ENCODE measurements at places on chromosomes 3 and 15.

DNA sequence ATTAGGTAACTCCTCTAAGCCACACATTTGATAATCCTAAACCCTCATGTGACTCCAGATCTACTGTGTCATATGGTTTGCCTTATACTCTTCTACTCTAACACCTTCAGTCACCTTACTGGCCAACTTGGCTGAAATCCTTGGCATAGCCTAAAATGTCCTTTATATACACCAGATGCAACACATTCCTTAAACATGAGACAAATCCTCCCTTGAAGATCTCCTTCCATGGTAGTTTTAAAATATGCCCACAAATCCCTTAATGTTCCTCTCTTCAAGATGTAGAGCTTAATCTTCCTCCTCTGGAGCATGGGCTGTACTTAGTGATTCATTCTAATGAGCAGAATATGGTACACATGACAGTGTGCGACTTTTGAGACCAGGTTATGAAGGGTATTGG lies 238.9 kb downstream of the SUCLG2 start:
- H3K4me3 ChIP-seq = no peak overlapping the region
- H3K36me3 ChIP-seq = peaks cover 2% of the 10 kb centered on the region
- H3K27ac ChIP-seq = no peak overlapping the region
- no peaks in the 10 kb centered on the region for H3K27me3 ChIP-seq

DNA sequence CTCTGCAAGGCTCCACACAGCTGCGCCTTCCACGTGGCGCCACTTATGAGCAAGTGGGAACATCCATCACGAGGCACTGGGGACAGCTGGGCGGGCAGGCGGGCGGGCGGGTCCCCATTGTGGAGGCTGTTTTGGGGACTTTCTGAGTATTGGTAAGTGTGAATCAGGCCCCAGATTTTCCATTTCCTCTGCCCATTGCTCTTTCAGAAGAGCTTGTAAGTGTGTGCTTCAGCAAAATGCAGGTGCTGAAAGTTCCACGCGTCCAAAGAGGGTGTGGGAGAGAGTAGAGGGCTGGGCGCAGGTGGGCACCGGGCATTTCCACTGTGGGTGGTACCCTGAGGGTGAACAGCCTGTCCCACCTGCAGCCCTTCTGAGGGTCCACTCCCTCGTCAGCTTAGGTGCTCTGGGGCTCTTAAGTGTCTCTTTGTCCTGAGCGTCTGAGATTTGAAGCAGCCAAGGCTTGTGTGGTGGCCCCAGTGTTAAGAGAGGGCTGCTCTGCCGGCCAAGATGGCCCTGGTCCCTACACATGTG lies 177.1 kb downstream of the RPLP1 start:
- no peak overlapping the region for H3K27ac ChIP-seq
- H3K36me3 ChIP-seq = no peaks in the 10 kb centered on the region
- DNase-seq = no peak
- H3K4me3 ChIP-seq = no peak overlapping the region

GRCh38 chr3:187921391-187922074 lies 176.3 kb upstream of the BCL6 start:
- H3K4me3 ChIP-seq = no peak overlapping the region
- no peaks in the 10 kb centered on the region for H3K36me3 ChIP-seq
- H3K27me3 ChIP-seq = no peaks in the 10 kb centered on the region
- no peak overlapping the region for H3K27ac ChIP-seq
- no peak for DNase-seq
- H3K4me1 ChIP-seq = no peaks in the 10 kb centered on the region

DNA sequence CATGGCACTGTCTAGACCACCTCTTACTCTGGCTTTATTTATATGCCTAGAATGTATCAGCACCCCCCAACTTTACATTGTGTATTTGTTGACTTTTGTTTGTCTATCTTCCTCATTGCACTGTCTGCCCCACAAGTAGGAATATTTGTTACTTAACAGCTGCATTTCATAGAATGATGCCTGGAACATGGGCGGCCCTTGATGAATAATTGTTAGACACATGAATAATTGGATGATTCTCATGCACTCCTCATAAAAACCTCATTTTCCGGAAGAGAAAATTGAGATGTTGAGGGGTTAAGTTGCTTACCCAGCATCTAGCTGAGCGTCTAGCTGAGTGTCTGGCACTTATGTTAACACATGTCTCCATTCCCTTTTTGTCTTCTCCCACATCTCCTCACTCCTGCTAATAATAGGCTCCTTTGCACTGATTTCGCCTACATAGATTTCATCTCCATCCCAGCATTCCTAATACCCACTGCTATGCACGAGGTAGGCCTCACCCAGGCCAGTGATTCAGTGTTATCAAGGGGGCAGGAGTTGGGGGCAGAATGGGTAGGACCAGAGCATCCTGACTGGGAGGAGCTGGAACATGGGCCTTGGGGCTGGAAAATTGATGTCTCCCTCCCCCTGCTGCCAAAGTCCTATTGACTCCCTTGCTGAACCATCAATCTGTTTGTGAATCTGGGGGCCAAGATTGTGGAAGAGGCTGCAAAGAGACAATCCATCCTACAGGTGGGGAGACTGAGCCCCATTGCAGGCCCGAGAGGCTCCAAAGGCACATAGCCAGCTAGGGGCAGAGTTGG lies 7.8 kb upstream of the WNT7A start:
- no peak for DNase-seq
- H3K27me3 ChIP-seq = no peaks in the 10 kb centered on the region
- H3K4me1 ChIP-seq = no peaks in the 10 kb centered on the region
- no peaks in the 10 kb centered on the region for H3K36me3 ChIP-seq
- no peak overlapping the region for H3K4me3 ChIP-seq

DNA sequence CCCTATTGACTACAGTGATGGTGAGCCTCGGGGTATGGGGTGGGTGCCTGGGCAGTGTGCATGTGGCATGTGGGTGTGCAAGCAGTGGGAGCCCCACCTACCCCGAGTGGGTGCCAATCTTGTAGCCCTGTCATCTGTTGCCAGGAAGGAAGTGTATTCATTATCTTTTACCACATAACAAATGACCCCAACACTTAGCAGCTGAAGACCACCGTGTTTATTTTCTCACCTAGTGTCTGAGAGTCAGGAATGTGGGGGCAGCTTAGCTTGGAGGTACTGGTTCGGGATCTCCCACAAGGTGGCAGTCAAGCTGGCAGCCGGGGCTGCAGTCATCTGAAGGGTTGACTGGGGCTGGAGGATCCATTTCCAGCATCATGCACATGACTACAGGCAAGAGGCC lies 21.7 kb downstream of the XYLB start:
- DNase-seq = no peak
- no peaks in the 10 kb centered on the region for H3K4me1 ChIP-seq
- no peaks in the 10 kb centered on the region for H3K27me3 ChIP-seq
- peaks cover 10% of the 10 kb centered on the region for H3K36me3 ChIP-seq
- H3K27ac ChIP-seq = no peak overlapping the region
- no peak overlapping the region for H3K4me3 ChIP-seq

GRCh38 chr3:40681658-40682055 lies 156.9 kb downstream of the ZNF621 start:
- no peak overlapping the region for H3K27ac ChIP-seq
- H3K4me3 ChIP-seq = no peak overlapping the region
- no peak for DNase-seq
- no peaks in the 10 kb centered on the region for H3K27me3 ChIP-seq
- no peaks in the 10 kb centered on the region for H3K4me1 ChIP-seq

- no peak for DNase-seq
- no peak overlapping the region for H3K4me3 ChIP-seq
- H3K4me1 ChIP-seq = no peaks in the 10 kb centered on the region
- H3K36me3 ChIP-seq = no peaks in the 10 kb centered on the region
- no peaks in the 10 kb centered on the region for H3K27me3 ChIP-seq
- H3K27ac ChIP-seq = no peak overlapping the region
Observed at GRCh38 chr3:119585208-119585607, 5.9 kb downstream of the ADPRH start.

DNA sequence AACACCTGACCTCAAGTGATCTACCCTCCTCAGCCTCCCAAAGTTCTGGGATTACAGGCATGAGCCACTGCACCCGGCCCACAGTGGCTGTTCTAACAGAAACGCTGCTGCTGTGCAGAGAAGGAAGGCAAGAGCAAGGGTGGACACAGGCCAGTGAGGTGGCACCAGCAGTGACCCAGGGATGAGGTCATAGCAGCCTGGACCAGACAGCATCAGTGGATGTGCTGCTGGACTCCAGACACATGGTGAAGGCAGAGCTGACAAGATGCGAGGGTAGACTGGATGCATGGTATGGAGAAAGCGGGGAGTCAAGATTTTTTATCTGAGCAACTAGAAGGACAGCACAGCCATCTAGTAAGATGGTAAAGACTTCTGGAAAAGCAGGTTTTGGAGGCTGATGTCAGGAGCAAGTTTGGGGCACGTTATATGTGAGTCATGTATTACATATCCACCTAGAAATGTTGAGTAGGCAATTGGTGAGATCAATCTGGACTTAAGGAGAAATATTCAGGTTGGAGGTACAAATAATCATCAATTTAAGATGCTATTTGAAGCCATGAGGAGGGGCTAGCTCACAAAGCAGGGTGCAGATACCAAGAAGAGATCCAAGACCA lies 22.1 kb upstream of the TJP1 start:
- no peak overlapping the region for H3K27ac ChIP-seq
- DNase-seq = no peak
- no peak overlapping the region for H3K4me3 ChIP-seq
- H3K4me1 ChIP-seq = no peaks in the 10 kb centered on the region
- no peaks in the 10 kb centered on the region for H3K27me3 ChIP-seq

- DNase-seq = peak; percentile 38
- no peaks in the 10 kb centered on the region for H3K27me3 ChIP-seq
- H3K27ac ChIP-seq = no peak overlapping the region
- no peak overlapping the region for H3K4me3 ChIP-seq
- no peaks in the 10 kb centered on the region for H3K36me3 ChIP-seq
- H3K4me1 ChIP-seq = peaks cover 8% of the 10 kb centered on the region
Observed at GRCh38 chr15:39429898-39430357, 151.0 kb upstream of the THBS1 start.

DNA sequence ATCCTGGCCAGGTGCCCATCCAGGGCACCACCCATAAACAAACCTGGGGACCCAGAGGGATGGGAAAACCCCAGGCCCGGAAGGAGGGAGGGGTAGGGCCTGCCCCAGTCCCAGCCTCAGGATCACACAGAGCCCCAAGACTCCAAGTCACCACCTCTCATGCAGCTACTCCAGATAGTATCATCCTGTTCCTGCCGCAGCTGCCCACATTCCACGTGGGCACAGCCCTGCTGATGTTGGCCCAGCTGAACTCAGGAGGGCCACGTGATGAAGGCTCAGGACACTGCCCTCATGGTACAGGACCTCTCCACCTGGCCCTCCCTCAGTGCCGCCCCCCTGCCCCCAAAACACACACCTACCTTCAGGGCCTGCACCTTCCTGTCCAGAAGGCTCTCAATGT lies 69.5 kb downstream of the CACNA2D2 start:
- no peak overlapping the region for H3K27ac ChIP-seq
- DNase-seq = no peak
- no peak overlapping the region for H3K4me3 ChIP-seq
- H3K36me3 ChIP-seq = no peaks in the 10 kb centered on the region
- H3K4me1 ChIP-seq = no peaks in the 10 kb centered on the region

DNA sequence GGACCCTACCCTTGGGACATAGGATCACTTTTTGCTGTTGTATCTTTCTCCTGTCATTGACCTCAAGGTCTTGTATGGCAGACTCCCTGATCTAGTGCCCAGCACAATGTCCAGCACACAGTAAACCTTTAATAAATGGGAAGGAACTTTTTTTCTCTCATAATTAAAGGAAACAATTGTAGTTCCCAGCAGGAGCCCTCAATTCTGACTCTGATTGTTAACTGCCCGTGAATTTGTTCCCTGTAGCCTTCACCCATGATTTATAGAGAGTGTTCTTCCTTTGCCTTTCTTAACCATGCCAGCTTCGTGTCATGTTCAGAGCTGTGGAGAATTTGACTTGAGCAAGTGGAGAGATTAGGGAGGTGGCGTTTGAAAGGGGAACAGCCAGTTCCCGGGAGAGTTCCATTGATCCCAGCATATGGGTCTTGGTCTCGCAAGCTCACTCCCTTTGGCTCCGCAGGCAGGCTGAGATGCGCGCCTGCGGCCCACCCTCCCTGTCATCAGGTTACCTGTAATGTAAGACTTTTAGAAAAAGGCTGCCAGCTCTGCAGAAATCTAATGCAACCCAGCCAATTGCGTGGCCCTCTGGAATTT lies 182.6 kb downstream of the TP63 start:
- no peak overlapping the region for H3K27ac ChIP-seq
- DNase-seq = no peak
- H3K36me3 ChIP-seq = no peaks in the 10 kb centered on the region
- no peaks in the 10 kb centered on the region for H3K27me3 ChIP-seq
- no peaks in the 10 kb centered on the region for H3K4me1 ChIP-seq
- no peak overlapping the region for H3K4me3 ChIP-seq

DNA sequence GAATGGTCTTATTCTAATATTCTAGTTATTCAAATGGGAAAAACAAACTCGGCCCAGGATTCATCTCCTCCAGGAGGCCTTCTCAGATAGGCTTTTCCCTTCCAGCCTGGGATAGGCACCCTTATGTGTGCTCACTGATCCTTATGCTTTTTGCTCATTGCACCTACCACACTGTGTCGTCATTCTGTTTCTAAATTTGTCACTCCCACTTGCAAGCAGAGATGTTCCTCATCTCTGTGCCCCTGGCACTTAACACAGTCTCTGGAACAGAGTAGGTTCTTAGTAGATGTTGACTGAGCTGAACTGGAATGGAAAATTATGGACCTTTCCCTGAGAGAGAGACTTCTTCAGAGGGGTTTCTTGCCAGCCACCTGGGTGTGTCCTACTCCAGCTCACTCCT lies 18.7 kb upstream of the SPG11 start:
- H3K4me1 ChIP-seq = peaks cover 4% of the 10 kb centered on the region
- no peaks in the 10 kb centered on the region for H3K27me3 ChIP-seq
- H3K27ac ChIP-seq = no peak overlapping the region
- no peaks in the 10 kb centered on the region for H3K36me3 ChIP-seq
- DNase-seq = no peak

- peaks cover 2% of the 10 kb centered on the region for H3K36me3 ChIP-seq
- H3K4me1 ChIP-seq = no peaks in the 10 kb centered on the region
- peak overlapping the region; percentile 76 for H3K27ac ChIP-seq
- H3K4me3 ChIP-seq = no peak overlapping the region
- no peak for DNase-seq
Observed at GRCh38 chr3:141379250-141379966, 11.1 kb downstream of the ZBTB38 start.
